ENCODE measurements at places on chromosomes 3 and 15.

DNA sequence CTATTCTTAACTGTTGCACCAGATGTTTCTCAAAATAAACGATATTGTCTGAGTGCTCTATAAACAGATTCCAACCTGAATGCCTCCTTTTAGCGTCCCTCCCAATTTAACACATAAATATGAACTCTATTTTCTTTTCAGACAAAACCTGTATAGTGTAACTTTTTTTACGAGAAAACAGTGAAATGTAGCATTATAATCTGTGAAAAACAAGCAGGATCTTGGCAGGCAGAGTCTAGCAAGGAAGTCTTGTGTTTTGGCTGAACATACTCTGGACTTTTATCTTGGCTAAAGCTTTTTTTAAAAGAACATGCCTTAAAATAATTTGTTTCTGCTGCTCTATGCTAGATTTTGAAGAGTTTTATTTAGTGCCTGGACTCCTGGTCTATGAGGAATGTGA, 150.5 kb downstream of the ROBO2 start:
- DNase-seq, result peak; percentile 63

GRCh38 chr3:183328823-183329222, 75.8 kb downstream of the B3GNT5 start:
- no peak for DNase-seq

- no peak for DNase-seq
Observed at GRCh38 chr3:121821421-121822199, 13.2 kb downstream of the IQCB1 start.

- DNase-seq, result no peak
Observed at GRCh38 chr3:139982404-139982803, 47.4 kb downstream of the CLSTN2 start.

DNA sequence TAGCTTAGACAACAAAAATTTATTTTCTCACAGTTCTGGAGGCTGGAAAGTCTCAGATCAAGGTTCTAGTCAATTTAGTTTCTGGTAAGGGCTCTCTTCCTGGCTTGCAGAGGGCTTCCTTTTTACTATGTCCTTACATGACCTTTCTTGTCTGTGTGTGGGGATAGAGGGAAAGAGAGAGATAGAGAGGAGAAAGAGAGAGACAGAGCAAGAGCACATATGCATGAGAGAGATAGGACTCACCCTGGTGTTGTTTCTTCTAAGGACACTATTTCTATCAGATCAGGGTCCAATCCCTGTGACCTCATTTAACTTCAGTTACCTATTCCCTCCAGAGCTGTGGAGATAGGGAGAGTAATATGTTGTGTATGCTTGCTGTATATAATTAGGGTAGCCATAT, 44.9 kb upstream of the TEX9 start:
- no peak for DNase-seq

GRCh38 chr15:89408372-89409183, 74.0 kb upstream of the POLG start:
- no peak for DNase-seq

DNA sequence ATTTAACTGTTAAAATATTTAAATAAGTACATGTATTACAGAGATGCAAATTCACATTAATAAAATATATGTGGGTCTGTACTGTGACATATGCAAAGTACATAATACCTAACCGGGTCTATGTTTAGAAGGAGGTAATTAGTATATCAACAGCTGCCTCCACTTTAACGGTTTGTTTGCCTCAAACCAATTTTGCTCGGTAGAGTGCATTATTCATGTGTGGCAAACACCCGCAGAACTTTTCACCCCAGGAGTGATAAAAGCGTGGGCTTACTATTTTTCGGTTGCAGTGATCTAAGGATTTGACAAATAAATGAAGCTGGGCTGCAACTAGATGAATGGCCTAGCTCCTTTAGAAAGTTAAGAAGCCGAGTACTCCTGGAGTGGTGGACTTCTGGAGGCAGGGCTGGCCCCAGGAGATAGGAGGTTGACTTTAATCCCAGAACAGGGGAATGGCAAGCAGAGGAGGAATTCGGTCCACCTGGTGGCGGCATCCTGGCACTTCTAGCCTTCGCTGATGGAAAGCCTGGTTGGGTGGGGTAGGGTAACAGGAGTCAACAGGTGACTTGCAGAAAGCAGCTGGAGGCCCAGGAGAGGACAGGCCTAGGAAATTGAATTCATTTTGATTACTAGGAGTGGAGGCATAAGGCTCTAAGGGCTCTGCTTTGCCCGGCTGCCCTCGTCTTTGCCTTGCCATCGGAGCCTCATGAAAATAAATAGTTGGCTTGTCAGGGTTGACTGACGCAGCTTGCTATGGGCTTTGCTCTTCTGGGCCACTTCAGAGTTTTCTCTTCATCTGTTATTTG, 2.4 kb downstream of the SLCO3A1 start:
- no peak for DNase-seq

DNA sequence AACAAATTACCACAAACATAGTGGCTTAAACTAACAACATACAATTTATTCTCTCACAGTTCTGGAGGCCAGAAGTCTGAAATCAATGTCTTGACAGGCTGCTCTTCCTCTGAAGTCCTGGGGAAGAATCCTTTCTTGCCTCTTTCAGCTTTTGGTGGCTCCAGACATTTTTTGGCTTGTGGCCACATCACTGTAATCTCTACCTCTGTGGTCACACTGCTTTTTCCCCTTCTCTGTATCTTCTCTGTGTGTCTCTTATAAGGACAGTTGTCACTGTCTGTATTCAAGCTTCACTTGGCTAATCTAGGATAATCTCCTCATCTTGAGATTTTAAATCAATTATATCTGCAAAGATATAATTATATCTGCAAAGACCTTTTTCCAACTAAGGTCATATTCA, 80.3 kb upstream of the ABHD2 start:
- no peak for DNase-seq

DNA sequence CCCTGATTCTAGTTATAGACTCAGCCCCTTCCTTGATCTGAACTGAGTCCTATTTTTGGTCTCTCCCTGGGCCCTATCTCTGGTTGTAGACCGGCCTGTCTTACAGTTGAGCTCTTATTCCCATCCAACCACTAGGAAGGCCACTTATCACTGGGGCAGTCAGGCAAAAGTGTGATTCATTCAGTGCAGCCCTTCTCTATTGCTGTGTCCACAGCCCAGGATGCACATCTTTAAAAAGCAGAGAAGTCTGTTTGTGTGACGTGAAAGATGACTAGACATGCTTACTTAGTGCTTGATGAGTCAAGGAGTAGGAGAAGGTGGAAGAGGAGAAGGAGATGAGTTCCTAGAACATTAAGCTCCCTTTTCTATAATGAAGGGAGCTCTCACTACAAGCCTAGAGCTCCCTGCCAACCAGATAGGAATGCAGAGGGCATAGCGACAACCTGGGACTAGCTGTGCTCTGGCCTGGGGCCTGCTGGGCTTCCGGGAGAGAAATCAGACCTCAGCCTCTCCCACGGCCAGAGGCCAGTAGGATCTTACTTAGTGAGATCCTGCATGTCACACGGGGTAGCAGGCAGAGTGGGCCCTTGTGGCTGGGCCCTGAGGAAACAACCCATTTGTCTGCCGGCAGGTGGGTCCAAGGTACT, 25.7 kb downstream of the INSYN1 start:
- DNase-seq, result no peak

GRCh38 chr15:56923174-56923591, 4.7 kb downstream of the TCF12 start:
- no peak for DNase-seq

GRCh38 chr15:57411945-57412768, 35.9 kb downstream of the CGNL1 start:
- no peak for DNase-seq

GRCh38 chr3:151838574-151839312, 24.8 kb downstream of the AADAC start:
- DNase-seq, result peak; percentile 83

DNA sequence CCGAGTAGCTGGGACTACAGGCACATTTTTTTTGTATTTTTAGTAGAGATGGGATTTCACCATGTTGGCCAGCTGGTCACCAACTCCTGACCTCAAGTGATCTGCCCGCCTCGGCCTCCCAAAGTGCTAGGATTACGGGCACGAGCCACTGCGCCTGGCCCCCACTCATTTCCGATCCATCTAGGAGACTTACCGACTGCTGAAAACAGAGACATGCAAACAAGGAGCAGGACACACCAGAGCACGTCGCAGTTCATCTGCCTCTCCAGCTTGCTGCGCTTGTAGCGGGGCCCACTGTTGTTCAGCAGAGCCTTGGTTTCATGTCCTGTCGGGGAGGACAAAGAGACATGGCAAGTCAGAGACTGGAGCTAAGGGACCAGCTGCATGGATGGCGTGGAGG, 137.4 kb downstream of the ATP10A start:
- no peak for DNase-seq

GRCh38 chr15:95901271-95901670, 429.2 kb upstream of the NR2F2 start:
- no peak for DNase-seq

GRCh38 chr3:197029511-197030167, at the start of gene MELTF:
MELTF (minus strand) TSS chr3:197029817; CDS start chr3:197029702, 115 bp downstream.
- peak; percentile 79 for DNase-seq

- DNase-seq, result no peak
Observed at GRCh38 chr15:92290359-92290992, 103.2 kb upstream of the ST8SIA2 start.

DNA sequence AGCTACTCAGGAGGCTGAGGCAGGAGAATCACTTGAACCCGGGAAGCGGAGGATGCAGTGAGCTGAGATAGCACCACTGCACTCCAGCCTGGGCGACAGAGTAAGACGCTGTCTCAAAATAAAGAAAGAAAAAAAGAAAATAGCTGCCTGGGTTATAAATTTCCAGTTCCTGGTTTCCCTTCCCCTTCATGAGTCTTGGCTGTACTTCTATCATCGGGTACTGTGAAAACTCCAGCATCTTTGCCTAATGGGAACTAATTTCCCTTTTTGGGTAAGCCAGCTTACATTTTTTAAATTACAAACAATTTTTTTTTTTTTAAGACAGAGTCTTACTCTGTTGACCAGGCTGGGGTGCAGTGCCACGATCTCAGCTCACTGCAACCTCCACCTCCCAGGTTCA, 15.0 kb downstream of the DENND4A start:
- DNase-seq, result no peak

DNA sequence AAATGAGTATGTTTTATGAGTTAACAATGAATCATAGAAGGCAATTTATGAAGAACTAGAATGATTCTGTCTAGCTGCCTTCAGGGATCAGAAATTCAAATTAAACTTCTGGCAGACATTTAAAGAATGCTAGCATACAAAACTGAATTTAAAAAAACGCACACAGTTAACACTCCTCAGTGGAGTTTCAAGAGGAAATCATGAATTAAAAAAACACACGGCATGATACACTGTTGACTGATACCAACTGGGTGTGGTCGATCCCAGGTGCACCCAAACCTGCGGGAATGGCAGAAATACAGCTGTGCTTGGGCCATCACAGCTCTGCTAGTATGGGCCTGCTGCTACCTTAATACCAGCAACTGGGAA, 526.0 kb downstream of the FOXP1 start:
- DNase-seq, result no peak

DNA sequence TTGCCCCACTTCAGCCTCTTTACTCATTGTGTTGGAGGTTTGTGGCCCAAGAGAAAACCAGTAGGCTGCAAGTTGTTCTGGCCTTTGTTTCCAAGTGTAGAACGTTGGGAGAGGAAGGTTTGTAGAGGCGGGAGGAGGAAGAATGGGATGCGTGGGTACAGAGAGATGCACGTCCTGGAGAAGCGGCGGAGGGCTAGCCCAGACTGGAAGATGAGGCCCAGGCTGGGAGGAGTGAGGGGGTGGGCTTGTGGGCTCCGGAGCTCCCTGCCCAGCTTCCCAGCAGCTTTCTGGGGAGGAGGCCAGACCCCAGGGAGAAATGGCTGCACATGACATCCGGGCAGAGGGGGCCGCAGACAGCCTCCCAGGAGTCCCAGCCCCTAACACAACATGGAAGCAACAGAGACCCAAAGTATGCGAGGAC, 5.3 kb downstream of the PLA2G4F start:
- DNase-seq, result no peak

DNA sequence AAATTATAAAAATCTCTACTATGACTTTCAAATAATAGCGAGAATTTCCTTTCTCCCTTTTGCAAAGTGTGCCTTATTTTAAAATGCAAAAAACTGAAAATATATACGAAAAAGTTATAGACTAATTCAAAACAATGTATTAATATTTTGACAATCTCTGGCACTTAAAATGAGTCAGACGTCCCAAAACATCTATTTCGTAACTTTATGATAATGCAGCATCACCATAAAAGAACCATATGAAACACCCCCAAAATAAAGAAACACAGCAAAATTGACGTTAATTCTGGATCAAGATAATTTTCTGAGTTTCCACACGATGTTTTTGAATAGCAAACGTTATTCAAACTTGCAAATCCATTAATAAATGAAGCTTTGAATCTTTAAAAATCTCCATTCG, 1.0 kb downstream of the COPS2 start:
- no peak for DNase-seq

DNA sequence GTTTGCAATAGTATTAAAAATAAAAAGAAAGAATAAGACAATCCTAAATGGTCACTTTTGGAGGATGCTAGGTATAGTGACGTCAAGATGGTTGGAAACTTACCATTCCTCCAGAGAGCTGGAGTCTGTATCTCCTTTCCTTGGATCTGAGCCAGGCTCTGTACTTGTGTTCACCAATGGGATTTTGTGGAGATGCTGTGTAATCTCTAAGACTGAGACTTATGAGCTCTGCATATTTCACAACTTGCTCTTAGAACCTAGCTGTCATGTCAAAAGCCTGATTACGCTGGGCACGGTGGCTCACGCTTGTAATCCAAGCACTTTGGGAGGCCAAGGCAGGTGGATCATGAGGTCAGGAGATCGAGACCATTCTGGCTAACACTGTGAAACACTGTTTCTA, 126.8 kb upstream of the CLSTN2 start:
- no peak for DNase-seq

DNA sequence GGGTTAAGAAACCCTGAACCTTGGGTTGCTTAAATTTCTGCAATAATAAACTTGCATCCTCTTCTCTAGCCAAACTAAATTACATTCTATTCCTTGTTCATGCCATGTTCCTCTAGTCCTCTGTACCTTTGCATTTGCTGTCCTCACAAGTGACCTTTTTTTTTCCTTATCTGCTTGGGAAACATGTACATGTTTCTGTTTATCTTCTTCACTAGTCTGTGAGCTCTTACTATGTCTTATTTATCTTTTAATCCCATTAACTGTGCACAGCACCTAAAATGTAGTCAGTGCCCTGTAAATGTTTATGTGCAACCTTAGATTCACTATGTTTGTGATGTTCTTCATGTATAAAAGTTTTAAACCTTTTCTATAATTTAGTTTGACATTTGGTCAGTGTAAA, 61.9 kb downstream of the REC114 start:
- DNase-seq, result no peak

- DNase-seq, result no peak
Observed at GRCh38 chr3:44186111-44186672, 55.5 kb upstream of the TOPAZ1 start.

GRCh38 chr3:187855131-187855530, 109.9 kb upstream of the BCL6 start:
- no peak for DNase-seq
